ENCODE measurements at places on chromosomes 11 and 22.

- DNase-seq: no peak
Observed at GRCh38 chr22:47627556-47628253, 865.3 kb downstream of the TBC1D22A start.

- no peak for DNase-seq
Observed at GRCh38 chr11:84103096-84103495, 816.9 kb upstream of the CCDC90B start.

- no peak for DNase-seq
Observed at GRCh38 chr11:72720047-72720446, 32.2 kb downstream of the ARAP1 start.

DNA sequence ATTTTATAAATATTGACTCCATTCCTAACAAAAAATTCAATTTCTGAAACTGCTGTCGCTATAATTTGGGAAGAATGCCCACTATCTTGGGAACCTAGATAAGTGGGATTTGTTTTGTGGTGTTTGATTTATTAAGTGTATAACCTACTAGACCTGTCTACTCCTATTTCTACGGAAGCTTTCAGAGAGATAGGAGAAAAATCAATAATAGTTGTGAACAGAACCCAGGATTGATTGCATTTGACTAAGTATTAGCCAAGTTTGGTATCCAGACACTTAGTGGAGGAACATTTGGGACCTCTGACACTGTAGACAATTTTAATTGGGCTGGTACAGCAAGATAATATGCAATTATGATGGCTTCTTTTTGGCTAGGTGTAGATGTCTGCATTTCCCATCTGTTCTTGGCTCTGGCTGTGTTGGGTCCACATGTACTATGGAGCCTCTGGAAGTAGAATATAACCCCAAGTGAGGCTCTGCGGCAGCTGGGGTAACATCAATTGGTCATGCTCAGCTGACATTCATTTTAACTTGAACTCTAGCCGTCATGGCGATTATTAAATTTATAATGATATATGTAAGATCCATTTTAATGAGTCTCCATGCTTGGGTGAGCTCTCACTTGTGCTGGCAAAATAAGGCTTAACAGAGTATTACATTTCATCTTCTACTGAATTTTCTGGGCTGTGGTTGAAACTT, 111.5 kb upstream of the E2F8 start:
- no peak for DNase-seq

DNA sequence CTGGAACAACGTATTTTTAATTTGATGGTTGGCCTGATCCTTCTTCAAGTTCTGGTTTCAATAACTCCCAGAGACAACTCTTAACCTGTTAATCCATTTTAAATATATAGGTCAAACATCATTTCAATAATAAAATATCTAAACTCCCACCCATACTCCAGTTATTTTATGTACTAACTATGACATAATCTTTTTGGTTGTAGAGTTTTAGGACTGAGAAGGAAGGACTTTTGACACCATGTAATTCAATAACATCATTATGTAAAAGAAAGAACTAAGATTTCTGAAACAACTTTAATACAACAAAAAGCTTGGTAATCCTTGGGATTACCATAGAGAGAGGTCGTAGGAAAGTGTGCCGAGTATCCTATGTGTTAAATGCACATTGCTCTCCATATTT, 31.5 kb downstream of the VSIG10L2 start:
- no peak for DNase-seq

DNA sequence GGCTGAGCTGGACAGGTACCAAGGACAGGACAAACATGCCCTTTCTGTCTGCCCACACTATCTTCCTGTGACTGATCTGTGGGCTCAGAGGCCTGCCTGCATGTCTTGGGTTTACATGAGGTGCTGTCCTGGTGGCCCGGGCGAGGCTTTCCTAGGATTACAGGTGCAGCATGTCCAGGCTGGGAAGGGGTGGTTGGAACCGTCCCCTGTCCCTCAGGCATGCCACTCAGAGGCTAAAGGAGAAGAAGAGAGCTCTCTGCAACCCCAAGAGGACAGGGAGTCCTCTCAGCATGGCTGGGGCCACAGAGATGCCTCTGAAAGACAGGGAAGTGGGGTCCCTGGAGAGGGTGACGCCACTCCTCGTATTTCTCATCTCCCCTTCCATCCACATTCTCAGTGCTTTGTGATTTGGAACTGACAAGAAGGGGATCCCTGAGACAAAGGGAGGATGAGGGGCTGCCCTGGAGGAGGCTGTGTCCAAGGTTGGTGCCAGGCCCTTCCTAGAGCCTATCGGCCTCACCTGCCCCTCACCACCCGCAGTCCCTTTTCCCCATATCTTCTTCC, 64.6 kb upstream of the LMO1 start:
- DNase-seq: no peak

- DNase-seq: no peak
Observed at GRCh38 chr22:27510024-27510423, 291.5 kb downstream of the MN1 start.

DNA sequence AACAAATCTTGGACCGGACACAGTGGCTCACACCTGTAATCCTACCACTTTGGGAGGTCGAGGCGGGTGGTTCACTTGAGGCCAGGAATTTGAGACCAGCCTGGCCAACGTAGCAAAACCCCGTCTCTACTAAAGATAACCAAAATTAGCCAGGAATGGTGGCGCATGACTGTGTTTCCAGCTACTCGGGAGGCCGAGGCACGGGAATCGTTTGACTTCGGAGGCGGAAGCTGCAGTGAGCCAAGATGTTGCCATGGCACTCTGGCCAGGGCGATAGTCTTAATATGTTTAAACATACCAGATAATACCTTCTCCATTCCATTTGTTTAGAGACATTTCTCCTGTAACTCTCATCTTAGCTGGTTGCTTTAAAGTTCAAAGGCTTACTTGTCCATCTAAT, 218.6 kb downstream of the ARHGAP42 start:
- DNase-seq: no peak

- no peak for DNase-seq
Observed at GRCh38 chr11:33775832-33776470, 1.6 kb upstream of the FBXO3 start.

GRCh38 chr11:99098258-99098657, 77.5 kb downstream of the CNTN5 start:
- DNase-seq: no peak

- no peak for DNase-seq
Observed at GRCh38 chr11:65574811-65575567, 864 bp upstream of the EHBP1L1 start.

DNA sequence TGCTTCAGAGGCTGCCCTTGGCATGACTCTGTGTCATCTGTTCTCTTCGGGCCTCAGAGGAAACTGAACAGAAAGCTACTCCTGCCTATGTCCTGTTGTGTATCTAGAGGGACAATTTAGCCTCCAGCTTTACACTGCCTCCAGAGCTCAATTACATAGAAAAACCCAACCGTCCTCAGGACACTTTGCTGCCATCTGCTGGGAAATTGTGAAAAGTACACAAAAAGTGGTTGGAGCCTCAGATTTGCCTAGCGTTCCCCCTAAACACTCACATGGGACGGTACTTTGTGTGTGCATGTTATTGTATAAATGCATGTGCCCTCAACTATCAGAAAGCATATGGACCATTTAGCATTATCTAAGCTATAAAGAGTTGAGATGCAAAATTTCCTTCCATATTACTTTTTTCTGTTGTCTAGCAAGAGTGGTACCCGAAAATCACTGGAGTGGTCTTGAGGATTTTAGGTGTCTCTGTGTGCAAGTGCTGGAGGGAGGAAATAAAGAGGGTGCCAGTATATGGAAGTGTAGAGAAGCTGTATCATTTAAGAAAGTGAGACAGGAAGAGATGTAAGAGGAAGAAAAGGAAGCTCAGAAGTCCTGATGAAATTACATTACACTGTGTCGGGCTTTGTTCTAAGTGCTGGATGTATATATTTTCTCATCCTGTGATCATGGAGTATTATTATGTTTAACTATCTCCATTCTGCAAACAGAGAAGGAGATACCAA, 8.7 kb upstream of the MS4A4E start:
- no peak for DNase-seq

- no peak for DNase-seq
Observed at GRCh38 chr11:10909141-10909883, 51.5 kb upstream of the ZBED5 start.

- DNase-seq: no peak
Observed at GRCh38 chr11:121810291-121810690, 305.7 kb downstream of the BLID start.

DNA sequence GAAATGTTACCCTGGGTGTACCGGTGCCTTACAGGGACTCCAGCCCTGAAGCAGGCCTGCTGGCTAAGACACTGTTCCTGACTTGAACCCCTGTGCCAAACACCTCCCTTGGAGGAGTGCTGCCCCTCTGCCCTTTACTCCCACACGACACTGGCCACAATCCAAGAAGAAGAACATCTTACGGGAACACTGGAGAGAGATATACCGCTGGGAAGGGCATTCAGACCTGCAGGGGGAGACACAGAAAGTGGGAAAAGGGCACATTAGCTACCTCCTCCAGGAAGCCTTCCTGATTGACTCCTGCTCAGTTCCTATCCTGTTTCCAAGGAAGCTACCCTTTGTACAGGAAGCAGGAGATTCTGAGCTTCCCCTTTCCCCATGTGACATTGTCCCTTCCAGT, 18.7 kb downstream of the TMPRSS13 start:
- DNase-seq: no peak

GRCh38 chr22:36021606-36022153, 6.9 kb downstream of the RBFOX2 start:
- no peak for DNase-seq

DNA sequence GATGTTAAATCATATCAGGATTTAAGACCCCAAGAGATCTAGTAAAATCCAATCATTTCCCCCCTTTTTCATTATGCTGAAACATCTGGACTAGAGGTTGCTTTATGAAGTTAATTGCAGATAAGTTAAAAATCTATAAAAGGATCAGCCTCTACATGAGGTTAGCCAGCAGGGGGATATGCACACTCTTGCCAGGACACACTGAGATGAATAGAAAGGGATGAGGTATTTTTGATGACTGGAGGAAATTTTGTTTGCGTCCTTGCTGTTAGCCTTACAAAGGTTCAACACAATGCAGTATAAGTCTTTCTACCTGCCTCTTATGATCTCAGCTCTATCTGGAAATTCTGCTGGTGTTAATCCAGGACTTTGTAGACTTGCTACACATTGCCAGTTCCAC, 1034.3 kb downstream of the LRRC4C start:
- no peak for DNase-seq

- no peak for DNase-seq
Observed at GRCh38 chr11:10492084-10492483, 37.0 kb downstream of the AMPD3 start.

GRCh38 chr11:122207921-122208764, 92.1 kb upstream of the BLID start:
- DNase-seq: no peak

DNA sequence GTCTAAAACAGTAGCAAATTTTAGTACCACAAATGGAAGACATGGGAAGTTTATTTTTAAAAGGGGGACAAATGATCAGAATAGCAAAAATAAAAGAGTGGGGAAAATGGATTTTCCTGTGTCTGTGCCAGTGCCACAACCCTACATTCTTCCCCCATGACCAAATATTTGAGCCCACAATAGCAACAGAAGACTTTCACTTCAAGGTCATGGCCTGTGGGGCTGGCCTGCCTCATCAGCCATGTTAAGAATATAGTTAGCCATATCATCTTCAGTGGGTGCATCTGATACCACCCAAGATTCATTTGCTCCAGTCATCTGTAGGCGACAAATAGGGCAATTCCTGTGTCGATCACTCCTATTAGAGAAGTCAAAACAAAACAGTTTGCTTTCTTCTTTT, 26.3 kb downstream of the RNF141 start:
- no peak for DNase-seq

DNA sequence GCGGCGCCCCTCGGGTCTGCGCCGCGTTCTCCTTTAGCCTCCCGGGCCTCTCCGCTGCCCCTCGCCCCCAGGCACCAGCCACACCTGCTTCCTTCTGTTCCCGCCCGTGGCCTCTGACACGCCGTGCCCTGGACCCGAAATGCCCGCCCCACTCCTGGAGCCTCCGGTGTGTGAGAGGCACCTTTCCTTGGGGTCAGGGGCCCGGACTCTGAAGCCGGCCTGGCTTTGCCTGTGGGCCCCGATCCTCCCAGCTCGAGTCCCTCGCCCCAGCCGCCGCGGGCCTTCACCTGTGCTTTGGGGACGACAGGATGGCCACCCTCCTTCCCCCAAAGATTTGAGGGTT, 661 bp upstream of the CDPF1 start:
- no peak for DNase-seq

- DNase-seq: no peak
Observed at GRCh38 chr22:33572086-33572485, 348.2 kb downstream of the LARGE1 start.

DNA sequence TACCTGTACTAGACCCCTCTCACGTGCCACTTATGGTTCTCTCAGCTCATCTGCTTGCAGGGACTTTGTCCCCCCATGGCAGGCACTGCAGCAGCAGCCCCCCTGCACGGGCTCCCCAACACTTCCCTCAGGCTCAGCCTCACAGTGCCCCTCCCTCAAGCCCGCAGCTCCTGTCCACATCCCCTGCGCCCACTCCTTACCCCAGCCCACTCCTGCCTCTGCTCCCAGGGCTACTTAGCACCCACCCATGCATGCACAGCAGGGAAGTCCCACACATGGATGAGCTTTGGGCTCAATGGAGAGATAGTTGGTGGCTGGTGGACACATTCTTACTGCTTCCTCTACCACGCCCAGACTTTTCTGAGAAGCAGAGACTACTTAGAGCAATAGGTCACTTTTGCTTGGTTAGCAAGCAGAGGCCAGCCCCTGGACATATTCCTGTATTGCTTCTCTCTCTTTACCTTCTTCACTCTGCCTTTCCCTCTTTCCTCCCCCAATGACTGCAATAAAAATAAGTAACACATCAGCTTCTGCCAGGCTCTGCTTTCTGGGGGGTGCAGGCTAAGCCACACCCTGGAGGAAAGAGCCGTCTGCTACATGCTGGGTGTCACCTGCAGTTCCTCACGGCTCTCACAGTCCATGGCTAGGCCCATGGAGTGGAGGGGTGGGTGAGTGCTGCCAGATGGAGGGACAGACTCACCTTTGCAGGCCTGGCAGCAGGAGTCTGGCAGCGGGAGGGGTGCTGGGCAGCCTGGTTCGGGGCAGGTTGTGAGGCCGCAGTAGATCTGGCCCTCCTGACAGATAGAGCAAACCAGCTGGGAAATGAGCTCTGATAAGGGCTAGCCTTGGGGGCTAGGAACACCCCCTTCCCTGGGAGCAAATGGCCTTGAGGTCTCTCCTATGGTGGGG, 23.4 kb downstream of the CHRDL2 start:
- DNase-seq: no peak

DNA sequence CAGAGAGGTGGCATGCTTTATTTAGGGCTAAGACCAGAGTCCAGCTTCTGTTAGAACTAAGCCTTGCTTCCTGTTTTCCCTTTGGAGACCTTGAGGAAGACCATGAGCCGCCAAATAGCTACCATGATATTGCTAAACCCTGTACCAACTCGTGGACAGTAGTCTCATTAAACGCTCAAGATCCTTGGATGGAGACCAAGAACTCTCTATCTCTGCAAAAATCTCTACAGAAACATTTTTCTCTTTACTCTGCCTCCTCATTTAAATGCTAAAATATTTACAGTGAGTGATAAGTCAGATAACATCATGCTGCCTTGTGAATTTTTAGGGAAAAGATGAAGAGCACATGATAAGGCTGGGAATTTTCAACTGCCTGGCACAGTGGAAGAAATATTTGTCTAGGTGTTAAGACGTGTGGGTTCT, 197.8 kb downstream of the MAML2 start:
- DNase-seq: no peak

GRCh38 chr22:19289475-19290161, 1.9 kb downstream of the CLTCL1 start:
- no peak for DNase-seq
